Subcutaneous preadipocyte (primary cell): ENCODE measurements at places on chromosomes 6 and 20. TPM values are rescaled to one million over a fixed set of nuclear protein-coding genes. Genes with fewer than 3 reads are reported as not detected.

Gene BFSP1
- 0.73 and 0.98 TPM in 2 replicates for total RNA-seq

Gene HEY2
- not detected in 2 replicates for total RNA-seq

Gene OLIG3
- total RNA-seq, result not detected in 2 replicates

Gene MBOAT1
- total RNA-seq, result 6.2 and 7.6 TPM in 2 replicates

Gene RAET1G
- 1.4 and 2.6 TPM in 2 replicates for total RNA-seq

Gene HRH3
- not detected in 2 replicates for total RNA-seq

Gene KIF3B
- total RNA-seq, result 25.0 and 30.3 TPM in 2 replicates

Gene RIPPLY2
- total RNA-seq, result under 0.01 and 1.4 TPM in 2 replicates

Gene MPC1
- total RNA-seq, result 16.9 and 25.0 TPM in 2 replicates

Gene UBE2V1
- total RNA-seq, result 85.0 and 96.3 TPM in 2 replicates

Gene CALHM4
- not detected in 2 replicates for total RNA-seq

Gene NR2E1
- total RNA-seq, result not detected in 2 replicates

Gene C6orf58
- total RNA-seq, result 0.20 TPM in 1 of 2 replicates, not detected in the other

Gene PNRC1
- 38.5 and 63.2 TPM in 2 replicates for total RNA-seq

Gene GLYATL3
- total RNA-seq, result not detected in 2 replicates

Gene ETV7
- 0.20 and 0.37 TPM in 2 replicates for total RNA-seq

Gene ACSS1
- total RNA-seq, result 2.6 and 3.1 TPM in 2 replicates

Gene BTNL2
- total RNA-seq, result not detected in 2 replicates

Gene ZNF512B
- total RNA-seq, result 8.1 and 8.8 TPM in 2 replicates

Gene MOCS1
- 11.8 and 12.5 TPM in 2 replicates for total RNA-seq

Gene NINL
- total RNA-seq, result 4.8 and 5.7 TPM in 2 replicates

Gene SAMD5
- total RNA-seq, result not detected in 2 replicates

Gene ECT2L
- total RNA-seq, result not detected in 2 replicates

Gene TMEM217
- total RNA-seq, result 1.8 and 2.9 TPM in 2 replicates

Gene LBP
- total RNA-seq, result not detected in 2 replicates

Gene TMEM74B
- not detected in 2 replicates for total RNA-seq

Gene PPIL6
- total RNA-seq, result 4.3 and 5.5 TPM in 2 replicates

Gene GABRR2
- 0.37 TPM in 1 of 2 replicates, not detected in the other for total RNA-seq

Gene DDR1
- 2.6 and 3.9 TPM in 2 replicates for total RNA-seq

Gene PHACTR3
- not detected in 2 replicates for total RNA-seq

Gene PLCB4
- 0.78 and 1.5 TPM in 2 replicates for total RNA-seq

Gene DDO
- 0.39 and 1.5 TPM in 2 replicates for total RNA-seq

Gene PDE10A
- 0.20 and 0.73 TPM in 2 replicates for total RNA-seq

Gene RRAGD
- total RNA-seq, result 0.59 and 2.2 TPM in 2 replicates

Gene NKAIN2
- not detected in 2 replicates for total RNA-seq

Gene SPATA2
- 1.8 and 3.7 TPM in 2 replicates for total RNA-seq
